Nephron progenitor cell (in vitro differentiated cells): ENCODE measurements at places on chromosomes 1 and 21.

DNA sequence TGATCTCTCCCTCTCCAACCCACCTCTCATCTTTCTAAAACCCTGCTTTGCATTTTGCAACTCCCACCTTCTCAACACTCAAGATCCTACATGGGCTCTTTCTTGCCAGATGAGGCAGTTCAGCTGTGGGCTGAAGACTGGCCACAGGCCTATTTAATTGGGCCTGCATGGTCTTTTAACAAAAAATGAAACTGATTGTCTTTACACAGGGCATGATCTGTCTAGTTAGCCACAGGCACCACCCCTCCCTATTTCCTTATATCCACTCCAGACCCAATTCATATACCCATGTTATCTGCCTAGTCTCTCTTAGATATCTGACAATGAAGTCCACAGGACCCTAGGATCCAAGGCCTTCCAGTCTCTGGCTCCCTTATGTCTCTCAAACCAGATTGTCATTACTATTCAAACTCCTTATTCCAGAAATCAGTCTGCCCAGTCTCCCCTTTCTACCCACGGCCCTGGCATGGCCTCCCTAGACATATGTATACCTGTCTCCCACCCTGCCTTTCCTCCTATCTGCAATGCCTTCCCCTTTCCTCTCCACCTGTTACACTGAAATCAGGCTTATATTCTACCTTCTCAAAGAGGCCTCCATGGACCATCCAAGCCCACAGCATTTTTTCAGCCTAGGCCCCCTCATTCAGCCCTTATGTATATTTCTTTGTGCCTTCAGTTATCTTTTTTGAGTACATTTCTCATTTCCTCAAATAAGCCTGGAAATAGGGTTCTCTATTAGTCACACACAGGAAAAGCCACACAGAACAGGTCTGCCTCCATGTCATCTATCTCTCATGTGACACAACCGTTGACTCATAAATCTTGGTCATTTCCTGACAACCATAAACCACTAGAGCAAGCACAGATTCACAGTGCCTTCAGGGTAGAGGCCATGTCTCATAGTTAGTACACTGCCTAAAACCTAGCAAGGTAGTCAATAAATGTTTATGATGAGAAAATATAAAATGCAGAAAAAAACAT is 39.0 kb downstream of the LPAR3 start:
- no peak for DNase-seq

GRCh38 chr1:203036135-203036534 is 9.8 kb downstream of the PPFIA4 start:
- no peak for DNase-seq

- peak; percentile 45 for DNase-seq
Observed at GRCh38 chr1:43766086-43766784, 58.9 kb downstream of the ST3GAL3 start.

DNA sequence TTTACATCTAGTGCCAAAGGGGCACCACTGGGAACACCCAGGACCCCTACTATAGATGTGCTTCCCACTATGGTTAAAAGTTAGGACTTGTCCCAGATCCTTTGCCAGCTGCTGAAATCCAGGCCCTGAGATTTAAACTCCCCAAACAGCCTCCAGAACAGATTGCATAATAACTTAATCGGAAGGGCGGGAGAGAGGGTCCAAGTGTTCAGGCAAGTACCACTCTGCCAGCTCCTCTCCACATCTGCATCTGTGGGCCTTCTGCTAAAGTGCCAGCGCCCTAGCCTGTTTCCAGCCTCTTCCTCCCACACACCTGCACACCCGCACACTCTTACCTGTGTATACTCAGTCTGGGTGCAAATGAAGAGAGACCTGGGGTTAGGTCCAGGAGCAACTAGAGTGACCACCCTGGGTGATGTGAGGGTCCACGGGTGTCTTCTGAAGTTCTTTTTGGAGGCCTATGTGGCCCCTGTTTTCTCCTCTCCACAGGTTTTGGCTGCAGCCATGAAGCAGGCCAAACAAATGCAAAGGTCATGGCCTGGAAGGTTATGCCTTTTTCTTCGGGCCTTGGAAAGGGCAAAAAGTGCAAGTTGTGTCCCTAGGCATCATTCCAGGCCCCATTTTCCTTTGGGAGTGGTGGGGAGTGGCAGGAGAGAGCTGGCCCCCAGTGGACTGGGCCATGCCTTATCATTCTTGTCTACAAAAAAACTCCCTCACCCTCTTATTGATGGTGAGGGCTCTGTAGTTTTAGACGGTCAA is 29.3 kb downstream of the KIRREL1 start:
- no peak for DNase-seq
